Stimulated activated CD4-positive, alpha-beta T cell treated with anti-CD3 and anti-CD28 coated beads, Interleukin-2, amount 100 ng/mL, for 24 hours (primary cell): ENCODE measurements at places on chromosomes 1 and 21.

GRCh38 chr1:160109686-160110085 is 5.9 kb upstream of the ATP1A2 start:
- DNase-seq: no peak

GRCh38 chr21:33101300-33101911 is 31.5 kb downstream of the OLIG1 start:
- DNase-seq: no peak

DNA sequence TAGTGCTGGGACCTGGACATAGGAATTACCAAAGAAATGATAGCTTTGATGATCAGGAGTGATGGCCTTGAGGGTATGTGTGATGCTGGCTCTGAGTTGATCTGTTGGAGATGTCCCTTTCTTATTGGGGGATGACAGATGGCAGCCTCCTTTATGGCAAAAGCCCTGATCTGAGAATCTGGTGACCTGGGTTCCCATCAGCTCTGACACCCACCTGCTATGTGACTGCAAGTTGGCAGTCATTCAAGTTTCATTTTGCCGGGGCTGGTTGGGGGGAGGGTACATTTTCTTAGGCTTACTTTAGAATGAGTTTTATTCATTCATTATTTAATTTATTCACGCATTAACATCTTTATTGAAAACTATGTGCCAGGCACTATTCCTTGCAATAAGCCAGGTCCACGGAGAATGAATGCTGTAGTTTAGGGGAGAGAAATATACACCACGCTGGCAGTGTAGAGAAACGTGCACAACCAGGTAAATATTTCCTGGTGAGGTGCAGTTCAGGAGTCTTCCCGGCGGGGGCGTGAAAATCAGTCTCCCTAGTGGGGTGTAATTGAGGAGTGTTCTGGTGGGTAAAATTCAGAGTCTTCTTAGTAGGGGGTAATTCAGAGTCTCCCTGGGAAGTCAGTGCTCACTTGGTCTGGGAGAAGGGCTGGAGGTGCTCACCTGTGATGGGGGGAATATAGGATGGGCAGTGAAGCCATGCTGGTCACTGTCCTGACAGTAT is 401.3 kb downstream of the CAMTA1 start:
- no peak for DNase-seq

GRCh38 chr1:109481646-109482045 is 2.1 kb upstream of the ATXN7L2 start:
- DNase-seq: no peak

- DNase-seq: peak; percentile 86
These were observed at the start of the genes ACAP3 and PUSL1 for GRCh38 chr1:1307923-1308755. TSS of gene ACAP3 (minus strand) at chr1:1307930. CDS start at chr1:1307815, 115 bp downstream. TSS of gene PUSL1 (plus strand) at chr1:1308597. CDS start at chr1:1308644, 47 bp downstream.

DNA sequence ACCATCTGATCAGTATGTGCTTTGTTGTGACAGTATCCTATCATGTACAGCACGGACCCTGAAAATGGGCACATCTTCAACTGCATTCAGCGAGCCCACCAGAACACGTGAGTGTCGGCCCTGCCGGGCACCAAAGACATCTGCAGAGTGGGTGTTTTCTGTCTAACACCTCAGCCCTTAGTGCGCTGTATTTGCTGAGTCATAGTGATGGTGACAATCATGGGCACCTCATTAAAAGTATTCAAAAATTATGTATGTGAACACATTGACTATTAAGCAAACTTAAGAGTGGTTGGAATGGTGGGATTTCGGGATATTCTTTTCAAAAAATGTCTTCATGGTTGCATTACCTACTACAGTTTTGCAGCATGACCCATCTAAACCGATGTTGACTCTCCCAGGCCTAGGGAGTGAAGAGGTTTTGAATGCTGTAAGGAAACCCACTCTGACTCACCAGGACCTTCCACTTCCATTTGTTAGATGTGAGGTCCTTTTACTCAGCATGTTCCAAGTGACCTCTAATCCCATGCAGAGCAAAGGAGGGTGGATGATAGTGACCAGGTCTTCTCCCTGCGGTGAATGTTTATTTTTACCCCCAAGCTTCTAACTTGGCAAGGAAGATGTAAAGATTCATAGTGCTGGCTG is 20.1 kb downstream of the MGST3 start:
- no peak for DNase-seq

DNA sequence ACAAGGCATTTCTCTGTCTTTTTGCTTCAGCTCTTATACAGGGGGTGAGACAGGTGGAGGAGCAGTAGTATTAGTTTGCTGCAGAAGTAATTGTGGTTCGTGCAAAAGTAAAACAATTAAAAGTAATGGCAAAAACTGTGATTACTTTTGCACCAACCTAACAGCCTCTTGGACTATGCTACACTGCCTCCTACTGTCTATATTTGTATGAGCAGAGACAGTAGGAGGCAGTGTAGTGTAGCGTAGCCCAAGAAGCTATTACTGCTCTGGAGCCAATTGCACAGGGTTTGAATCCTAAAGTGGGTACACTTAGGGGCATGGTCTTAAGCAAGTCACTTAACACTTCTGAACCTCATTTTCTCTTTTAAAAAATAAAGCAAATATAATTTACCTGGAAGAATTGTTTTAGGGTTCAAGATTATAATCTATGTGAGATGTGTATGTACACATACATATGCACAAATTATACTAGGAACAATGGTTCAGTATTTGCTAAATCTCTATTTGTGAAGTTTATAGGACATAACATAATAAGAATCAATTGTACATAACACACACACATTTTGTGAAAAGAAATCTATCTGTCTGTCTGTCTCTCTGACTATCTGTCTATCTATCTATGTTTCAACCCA is 103.8 kb downstream of the BRINP3 start:
- no peak for DNase-seq

- no peak for DNase-seq
These were observed 98.6 kb upstream of the KRTAP19-8 start for GRCh38 chr21:31136891-31137290.

- no peak for DNase-seq
These were observed 2.3 kb downstream of the ETS2 start for GRCh38 chr21:38807986-38808385.

GRCh38 chr21:36725793-36726386 is 27.0 kb downstream of the SIM2 start:
- DNase-seq: no peak

GRCh38 chr1:89198491-89199072 is at the start of gene GBP4:
TSS of gene GBP4 (minus strand) at chr1:89198942. CDS start at chr1:89198834, 108 bp downstream.
- peak; percentile 48 for DNase-seq

DNA sequence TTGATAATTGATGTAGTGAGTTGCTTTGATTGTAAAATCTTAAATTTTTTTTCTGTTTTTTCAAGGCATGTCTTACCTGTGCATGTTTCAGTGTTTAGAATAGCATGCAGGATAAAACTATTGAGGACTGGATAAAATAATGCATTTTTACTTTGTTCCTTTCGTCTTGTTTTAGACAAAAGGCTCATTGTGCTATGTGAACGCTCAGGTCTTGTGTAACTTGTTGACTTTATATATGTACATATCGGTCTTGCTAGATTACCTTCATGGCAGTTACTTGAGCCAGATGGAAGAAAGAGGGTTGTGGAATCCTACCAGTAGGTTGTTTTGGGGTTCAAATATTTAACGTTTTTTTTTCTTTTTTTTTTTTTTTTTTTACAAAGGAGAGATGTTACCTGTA is 7.0 kb downstream of the NFIA start:
- DNase-seq: no peak

DNA sequence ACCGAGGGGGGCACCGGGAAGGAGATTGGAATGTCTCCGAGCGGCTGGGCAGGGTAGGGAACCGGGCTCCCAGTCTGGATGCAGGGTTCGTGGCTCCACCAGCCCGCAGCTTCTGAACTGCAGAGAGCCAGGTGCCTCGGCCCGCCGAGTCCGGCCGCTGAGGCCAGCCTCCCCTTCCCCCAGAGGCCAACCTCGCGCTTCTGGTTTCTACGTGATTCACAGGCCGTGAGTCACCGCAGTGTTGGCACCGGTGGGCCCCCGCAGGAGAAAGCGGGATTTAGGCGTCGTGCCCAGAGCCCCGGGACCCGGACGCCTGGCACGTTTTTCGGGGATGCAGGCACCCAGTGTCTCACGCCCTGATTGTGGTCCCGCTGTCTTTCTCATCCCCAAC is 458 bp downstream of the CRABP2 start:
- peak; percentile 56 for DNase-seq

- DNase-seq: no peak
These were observed 90.1 kb downstream of the DTL start for GRCh38 chr1:212125654-212126053.

GRCh38 chr1:37878071-37878470 is 18.7 kb upstream of the MTF1 start:
- DNase-seq: no peak

- DNase-seq: no peak
These were observed 6.2 kb upstream of the FAM76A start for GRCh38 chr1:27719286-27720251.

DNA sequence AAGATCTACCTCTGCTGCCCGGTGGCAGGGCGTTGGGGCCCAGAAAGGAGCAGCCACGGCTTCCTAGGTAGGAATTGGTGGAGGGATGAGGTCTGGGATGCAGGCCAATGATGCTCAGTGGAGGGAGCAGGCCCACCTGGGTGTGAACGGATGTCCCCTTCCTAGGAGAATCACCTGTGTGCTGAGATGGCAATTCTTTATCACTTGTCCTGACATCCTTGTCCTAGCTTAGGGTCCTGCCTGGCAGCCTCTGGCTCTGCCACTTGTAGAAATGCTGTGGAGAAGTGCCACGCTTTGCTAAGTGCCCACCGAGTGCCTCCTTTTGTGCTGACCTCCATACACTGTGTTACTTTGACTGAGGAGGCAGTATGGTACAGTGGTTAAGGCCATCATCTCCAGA is 12.8 kb downstream of the EDN2 start:
- no peak for DNase-seq

DNA sequence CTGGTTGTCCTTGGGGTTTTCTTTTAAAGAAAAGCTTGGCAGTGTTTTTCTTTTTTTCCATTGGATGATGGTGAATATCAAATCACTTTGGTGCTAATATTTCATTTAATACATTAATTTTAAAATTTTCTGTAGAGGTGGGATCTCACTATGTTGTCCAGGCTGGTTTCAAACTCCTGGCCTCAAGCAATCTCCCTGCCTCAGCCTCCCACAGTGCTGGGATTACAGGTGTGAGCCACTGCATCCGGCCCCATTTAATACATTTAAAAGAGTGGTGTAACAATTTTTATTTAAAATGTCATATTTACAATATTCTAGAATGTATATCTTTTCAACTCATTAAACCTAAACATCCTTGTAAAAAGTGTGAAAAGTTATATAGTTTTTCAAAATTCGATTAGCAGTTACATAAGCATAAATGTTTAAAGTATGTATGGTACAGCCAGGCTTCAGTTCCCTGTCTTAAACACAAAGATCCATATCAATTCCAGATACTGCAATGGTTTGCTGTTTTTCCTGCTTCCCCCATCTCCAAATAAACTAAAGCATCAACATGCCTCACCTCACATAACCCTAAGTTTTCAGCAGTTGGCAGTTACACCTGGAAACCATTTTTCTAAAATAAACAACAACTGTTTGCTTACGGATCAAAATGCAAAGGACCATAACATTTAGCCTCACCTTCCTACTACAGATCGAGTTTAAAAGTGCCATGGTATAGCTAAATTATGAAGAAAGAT is 8.9 kb upstream of the LGALS8 start:
- no peak for DNase-seq

DNA sequence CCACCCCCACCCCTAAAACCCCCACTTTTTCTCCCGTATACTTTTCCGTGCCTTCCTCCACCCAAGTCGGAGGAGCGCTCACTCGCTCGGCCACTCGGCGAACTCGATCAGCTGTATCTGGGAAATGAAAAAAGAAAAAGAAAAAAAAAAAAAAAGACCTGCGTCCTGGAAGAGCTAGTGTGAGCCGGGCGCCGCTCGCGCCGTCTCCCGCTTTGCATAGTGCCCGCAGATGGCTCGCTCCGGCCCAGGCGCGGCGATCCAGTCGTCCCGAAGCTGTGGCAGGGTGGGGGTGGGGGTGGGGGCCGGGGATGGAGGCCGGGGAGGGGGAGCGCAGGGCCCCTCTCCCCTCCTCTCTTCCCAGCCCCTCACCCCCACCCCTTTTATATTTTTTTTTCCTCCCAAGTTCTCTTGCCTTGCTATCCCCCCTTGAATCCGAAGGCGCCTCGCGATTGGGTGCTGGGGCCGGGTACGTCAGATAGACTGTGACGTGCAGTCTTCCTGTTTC is 299 bp upstream of the PROX1 start:
- DNase-seq: peak; percentile 54

DNA sequence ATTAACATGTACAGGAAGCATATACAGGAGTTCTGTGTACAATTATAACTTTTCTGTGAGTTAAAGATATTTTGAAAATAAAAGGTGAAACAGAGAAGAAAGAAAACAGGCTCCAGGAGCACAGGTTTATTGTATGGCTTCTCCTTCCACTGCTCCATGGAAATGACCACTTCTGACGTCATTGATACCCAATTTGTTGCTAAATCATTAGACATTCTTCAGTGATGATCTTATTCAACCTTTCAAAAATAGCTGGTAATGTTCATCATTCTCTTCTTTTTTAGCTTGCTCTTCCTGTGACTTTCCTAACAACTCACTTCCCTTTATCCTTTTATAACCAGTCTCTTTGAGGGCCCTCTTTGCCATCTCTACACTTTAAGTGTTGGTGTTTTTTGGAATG is 77.8 kb downstream of the KCNK2 start:
- no peak for DNase-seq

DNA sequence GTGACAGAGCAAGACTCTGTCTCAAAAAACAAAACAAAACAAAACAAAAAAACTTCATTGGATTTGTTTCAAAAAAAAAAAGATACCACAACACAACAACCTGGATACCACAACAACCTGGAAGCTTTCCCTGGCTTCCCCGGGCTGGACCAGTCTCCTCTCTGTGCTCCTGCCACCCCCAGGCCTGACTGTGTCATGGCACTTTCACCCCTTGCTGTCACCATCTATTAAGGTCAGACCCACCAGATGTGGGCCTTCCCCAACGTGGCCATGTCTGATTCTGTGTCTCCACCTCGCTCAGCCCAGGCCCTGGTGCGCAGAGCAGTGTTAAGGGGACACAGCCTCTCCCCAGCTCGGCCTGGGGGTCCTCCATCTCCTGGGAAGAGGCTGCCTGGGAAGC is 28.3 kb upstream of the ACOT11 start:
- DNase-seq: no peak

DNA sequence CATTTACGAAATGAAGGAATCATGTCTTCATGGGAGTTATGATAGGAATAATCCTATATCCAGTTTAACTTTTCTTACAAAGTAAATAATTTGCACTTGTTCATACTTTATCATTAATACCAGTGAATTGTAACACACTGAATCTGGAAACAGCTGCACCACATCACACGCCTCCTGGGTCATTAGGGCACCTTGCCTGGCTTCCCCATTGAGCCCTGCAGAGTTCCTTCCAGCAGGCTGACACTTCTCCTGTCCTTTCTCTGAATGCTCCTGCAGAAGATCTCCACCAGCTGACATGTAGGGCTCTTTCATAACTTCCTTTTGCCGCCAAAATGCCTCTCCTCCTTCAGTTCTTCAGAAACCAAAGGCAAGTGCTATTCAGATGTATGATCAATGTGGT is 201.1 kb downstream of the DAB1 start:
- DNase-seq: no peak

- DNase-seq: no peak
These were observed 88.0 kb upstream of the ZNF648 start for GRCh38 chr1:182149411-182149965.

- DNase-seq: no peak
These were observed 59.8 kb upstream of the MUTYH start for GRCh38 chr1:45400049-45400448.
